Heart right ventricle (tissue), 16 donors: ENCODE measurements at places on chromosomes 1 and 21. TPM values are rescaled to one million over a fixed set of nuclear protein-coding genes. Genes with fewer than 3 reads are reported as not detected.

WDR64 gene
- total RNA-seq = not detected

FCMR gene
- 4.7 TPM for total RNA-seq

DNA sequence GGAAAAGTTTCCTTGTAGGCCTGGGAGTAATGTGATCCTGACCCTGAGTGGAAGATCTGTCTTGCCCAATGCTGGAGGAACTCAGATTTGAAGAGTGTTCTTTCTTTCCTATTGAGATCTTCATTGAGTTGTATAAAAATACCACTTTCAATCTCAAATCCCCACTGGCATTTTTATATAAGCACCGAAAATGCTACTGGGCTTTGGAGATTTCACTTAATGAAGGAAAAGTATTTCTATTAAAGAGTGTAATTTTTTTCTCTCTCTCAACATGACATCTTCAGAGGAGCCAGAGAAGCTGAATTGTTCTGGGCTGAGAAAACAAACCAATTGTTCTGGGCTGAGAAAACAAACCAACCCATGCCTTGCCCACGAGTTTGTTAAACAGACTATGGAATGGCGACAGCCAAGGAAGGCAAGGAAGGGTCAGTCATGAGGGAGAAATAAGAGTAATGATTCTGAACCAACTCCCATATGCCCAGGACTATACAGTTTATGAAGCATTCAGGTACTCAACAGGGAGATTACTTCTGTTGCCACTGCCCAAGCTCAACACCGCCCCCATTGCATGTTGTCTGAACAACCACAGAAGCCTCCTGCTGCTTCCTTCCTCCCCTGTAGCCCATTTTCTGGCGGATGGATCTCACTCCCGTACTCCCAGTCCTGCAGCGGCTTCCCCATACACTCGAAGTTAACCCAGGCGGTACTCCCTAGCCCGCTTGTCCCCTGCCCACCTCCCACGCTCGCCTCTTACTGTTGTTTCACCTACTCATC lies 103.2 kb downstream of the BEND5 start:
- no peaks in the 10 kb centered on the region for H3K4me1 ChIP-seq
- peaks cover 29% of the 10 kb centered on the region for H3K27me3 ChIP-seq
- DNase-seq = no peak
- H3K27ac ChIP-seq = no peak overlapping the region

DNA sequence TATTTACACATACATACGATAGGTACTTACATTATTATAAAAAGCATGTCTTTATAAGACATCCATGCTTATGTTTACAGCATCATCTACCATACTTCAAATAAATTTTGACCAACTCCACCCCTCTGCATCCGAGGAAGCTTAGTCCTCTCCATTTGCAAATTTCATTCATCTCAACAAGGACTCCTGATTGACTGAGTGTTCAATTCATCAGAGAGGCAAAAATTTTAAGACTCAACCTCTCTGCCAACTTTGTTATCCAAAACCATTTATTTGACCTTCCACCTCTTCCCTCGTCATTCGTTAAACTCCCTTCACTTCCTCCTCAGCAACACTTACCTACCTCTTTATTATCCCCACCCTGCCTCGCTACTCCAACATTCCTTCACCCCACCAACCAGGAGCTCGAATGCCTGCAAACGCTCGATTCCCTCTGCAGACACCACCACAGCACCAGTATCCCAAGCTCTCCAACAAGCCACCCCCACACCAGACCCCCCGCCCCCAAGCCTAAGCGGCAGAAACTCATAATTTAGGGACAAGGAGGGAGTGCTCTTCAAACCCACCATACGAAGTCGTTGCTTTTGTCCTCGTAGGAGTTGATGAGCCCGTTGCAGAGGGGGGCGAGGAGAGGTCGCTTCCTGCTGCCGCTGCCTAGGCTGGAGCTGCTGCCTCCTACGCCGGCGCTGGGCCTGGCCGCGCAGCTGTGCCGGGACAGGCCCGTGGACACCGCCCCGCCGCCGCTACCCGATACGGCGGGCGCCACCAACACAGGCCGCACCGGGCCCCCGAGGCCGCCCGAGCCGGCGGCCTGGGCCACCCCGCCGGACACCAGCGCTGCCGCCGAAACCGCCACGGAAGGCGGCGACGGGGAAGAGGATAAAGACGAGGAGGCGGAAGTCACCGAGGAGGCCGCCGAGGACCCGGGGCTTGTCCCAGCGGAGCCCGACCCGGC lies 803 bp downstream of the COP1 start:
- no peaks in the 10 kb centered on the region for H3K36me3 ChIP-seq
- H3K27me3 ChIP-seq = no peaks in the 10 kb centered on the region
- peak overlapping the region; percentile 97 for H3K4me3 ChIP-seq
- H3K27ac ChIP-seq = peak overlapping the region; percentile 99
- H3K4me1 ChIP-seq = peaks cover 24% of the 10 kb centered on the region

- no peaks in the 10 kb centered on the region for H3K27me3 ChIP-seq
- peaks cover under 1% of the 10 kb centered on the region for H3K36me3 ChIP-seq
- peaks cover 60% of the 10 kb centered on the region for H3K4me1 ChIP-seq
- DNase-seq = no peak
- H3K4me3 ChIP-seq = no peak overlapping the region
Measured at GRCh38 chr1:232599178-232600041, 30.5 kb downstream of the SIPA1L2 start.

DNA sequence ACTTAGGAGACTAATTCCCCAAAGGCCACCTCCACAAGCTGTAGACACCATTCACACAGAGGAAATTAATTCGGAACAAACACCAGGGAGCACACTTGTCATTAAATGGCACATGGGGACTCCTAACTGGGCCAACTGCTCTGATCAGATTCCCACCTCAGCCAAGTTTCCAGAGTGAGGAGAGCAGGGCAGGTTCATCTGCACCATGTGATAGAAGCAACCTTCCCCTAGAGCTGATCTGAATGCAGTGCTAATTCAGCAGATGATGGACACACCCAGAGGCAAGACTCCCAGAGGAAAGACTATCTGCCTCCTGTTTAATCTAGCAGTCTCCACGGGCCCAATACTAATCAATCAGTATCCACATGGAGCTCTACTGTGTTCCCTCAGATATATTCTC lies 147.0 kb downstream of the VAV3 start:
- no peak overlapping the region for H3K4me3 ChIP-seq
- no peaks in the 10 kb centered on the region for H3K36me3 ChIP-seq
- peak; percentile 13 for DNase-seq
- no peaks in the 10 kb centered on the region for H3K27me3 ChIP-seq
- H3K4me1 ChIP-seq = no peaks in the 10 kb centered on the region

DNA sequence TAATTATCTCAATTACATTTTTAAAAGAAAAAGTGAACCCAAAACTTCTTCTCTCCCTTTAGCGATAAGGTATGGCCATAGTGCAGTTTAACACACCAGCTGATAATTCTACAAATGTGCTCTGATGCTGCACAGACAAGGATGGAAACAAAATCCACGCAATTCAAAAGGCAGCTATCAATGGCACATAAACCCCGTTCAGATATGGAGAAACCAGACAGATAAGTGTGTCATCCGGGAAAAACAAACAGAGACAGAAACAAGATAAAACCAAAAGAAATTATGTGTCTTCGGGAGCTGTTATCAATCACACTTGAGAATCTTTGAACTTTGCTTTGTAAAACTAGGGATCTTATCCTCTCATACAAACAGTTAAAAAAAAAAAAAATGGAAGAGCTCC lies 73.6 kb downstream of the SIPA1L2 start:
- H3K27ac ChIP-seq = peak overlapping the region; percentile 84
- H3K36me3 ChIP-seq = peaks cover 6% of the 10 kb centered on the region
- H3K4me1 ChIP-seq = peaks cover 57% of the 10 kb centered on the region

DNA sequence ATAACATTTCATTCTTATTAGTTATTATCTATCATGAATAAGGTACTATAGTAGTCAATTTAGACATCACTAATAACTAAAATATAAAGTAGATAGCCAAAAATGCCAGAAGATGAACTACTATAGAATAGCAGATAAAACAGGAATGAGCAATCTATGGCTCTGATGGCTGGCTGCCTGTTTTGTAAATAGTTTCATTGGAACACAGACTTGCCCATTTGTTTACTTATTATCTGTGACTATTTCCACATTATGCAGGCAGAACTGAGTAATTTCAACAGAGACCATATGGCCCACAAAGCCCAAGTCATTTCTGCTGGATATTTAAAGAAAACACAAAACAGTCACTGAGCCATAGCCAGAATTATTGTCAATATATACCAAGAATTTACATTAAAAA lies 222.1 kb downstream of the COL24A1 start:
- H3K27ac ChIP-seq = no peak overlapping the region
- no peaks in the 10 kb centered on the region for H3K4me1 ChIP-seq
- no peaks in the 10 kb centered on the region for H3K27me3 ChIP-seq
- no peak overlapping the region for H3K4me3 ChIP-seq
- no peaks in the 10 kb centered on the region for H3K36me3 ChIP-seq

- no peaks in the 10 kb centered on the region for H3K36me3 ChIP-seq
- H3K27ac ChIP-seq = no peak overlapping the region
- no peak overlapping the region for H3K4me3 ChIP-seq
- peaks cover 32% of the 10 kb centered on the region for H3K4me1 ChIP-seq
Measured at GRCh38 chr1:3403388-3404231, 50.9 kb upstream of the ARHGEF16 start.
